NCI-H460 (cell line): ENCODE measurements at places on chromosomes 4 and X. TPM values are rescaled to one million over a fixed set of nuclear protein-coding genes. Genes with fewer than 3 reads are reported as not detected.

Gene HHIP
- total RNA-seq: 0.02 and 0.09 TPM in 2 replicates

GRCh38 chr4:168734703-168735678 is 238.1 kb downstream of the PALLD start:
- DNase-seq: no peak

GRCh38 chr4:152936446-152937335 is 568 bp downstream of the FHDC1 start:
- DNase-seq: no peak

GRCh38 chrX:150258463-150259430 is 104.4 kb upstream of the MAMLD1 start:
- no peak for DNase-seq

DNA sequence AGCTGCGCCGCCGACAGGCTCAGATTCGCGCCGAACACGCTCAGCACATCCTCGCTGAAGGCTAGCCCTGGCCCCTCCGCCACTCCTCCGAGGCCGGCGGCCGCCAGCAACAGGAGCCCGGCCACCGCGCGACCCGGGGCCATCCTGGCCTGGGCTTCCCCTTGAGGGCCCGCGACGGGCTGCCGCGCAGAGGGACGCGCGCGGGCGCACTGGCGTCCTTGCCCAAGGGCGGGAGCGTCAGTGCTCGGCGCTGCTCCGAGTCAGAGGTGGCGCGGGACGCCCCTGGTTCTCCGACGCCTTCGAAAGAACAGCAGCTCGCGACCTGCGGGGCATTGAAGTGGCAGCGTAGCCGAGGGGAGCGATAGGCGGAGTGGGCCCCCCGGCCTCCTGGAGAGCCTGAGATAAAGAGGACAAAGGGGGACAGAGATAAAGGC is 745 bp downstream of the SLC39A8 start:
- no peak for DNase-seq
